ENCODE measurements at places on chromosomes 6 and 20.

GRCh38 chr20:63831646-63831992 is 555 bp upstream of the ZBTB46 start:
- no peak for DNase-seq

DNA sequence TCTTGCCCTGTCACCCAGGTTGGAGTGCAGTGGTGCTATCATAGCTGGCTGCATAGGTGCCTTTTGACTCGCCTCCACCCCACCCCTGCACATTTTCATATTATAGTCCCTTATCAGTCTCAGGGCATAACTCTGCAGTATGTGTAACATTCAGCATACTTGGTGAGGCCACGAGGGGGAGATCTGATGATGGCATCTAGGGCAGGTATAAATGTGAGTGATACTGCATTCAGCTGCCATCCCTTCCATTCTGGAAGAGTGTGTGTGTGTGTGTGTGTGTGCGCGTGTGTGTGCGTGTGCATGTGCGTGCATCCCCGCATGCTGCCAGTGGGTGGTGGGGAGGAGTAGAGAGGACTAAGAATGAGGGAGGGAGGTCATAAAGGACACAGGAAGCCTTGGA is 81.4 kb downstream of the JARID2 start:
- no peak for DNase-seq

GRCh38 chr6:49328051-49328744 is 134.9 kb downstream of the MMUT start:
- DNase-seq, result no peak

DNA sequence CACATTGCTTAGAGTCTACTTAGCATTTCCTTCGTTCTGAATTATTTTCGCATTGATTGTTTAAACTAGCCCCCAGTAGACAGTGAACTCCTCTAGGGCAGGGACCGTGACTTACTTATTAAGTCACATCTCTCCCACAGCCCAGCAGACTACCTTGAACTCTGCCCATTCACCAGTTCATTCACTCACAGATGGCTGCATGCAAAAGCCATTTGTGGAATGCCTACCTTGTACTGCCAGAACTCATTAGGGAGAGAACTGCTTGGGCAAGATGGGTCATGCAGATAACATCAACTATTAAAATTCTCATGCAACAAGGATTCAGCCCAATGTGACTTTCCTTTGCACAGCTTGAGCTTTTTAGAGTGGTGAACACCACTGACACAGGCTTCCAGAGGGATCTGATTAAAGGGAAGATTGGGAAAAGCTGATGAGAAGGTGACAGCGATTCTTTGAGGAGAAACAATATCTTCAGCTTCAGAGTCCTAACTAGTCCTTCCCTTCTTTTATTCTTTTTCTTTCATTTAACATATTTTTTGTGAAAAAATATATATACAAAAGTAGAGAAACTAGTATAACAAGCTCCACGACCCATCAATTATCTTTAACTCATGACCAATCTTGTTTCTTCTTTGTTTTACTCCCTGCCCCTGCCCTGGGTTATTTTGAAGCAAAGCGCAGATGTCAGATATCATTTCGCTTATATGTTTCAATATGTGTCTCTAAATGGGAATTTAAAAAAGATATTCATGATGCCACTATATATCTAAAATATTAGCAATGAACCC is 273.9 kb downstream of the CDC5L start:
- DNase-seq, result no peak

DNA sequence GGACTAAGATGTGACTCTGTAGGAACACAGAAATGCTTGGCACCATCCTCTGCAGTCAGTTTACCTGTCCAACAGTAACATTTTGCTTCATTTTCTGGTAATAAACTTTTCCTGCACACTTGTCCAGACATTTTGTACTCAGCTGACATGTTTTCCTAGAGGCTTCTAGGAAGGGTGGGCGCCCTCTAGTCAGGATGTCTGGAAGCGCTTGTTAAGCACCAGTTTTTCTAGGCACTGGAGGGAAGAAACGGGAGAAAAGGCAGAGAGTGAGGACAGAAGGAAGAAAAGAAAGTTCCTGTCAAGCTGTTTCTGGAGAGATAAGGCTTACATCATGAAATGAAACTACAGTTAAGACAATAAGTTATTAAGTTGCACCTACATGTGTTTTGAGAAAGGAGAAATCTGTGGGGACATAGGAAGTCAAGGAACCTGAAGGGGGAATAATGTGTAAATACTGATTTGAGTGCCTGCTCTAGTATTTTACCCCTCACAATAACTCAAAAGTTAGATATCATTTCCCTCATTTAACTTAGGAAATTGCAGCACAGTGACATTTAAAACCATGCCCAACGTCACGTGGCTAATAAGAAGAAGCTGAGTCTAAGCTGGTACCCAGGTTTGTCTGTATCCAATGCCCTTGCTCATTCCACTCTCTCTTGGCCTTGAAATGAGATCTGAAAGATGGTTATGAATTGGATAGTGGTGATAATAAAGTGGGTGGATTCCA is 42.7 kb upstream of the TNFRSF21 start:
- no peak for DNase-seq

GRCh38 chr20:5474646-5475550 is 158.1 kb upstream of the PROKR2 start:
- DNase-seq, result no peak

DNA sequence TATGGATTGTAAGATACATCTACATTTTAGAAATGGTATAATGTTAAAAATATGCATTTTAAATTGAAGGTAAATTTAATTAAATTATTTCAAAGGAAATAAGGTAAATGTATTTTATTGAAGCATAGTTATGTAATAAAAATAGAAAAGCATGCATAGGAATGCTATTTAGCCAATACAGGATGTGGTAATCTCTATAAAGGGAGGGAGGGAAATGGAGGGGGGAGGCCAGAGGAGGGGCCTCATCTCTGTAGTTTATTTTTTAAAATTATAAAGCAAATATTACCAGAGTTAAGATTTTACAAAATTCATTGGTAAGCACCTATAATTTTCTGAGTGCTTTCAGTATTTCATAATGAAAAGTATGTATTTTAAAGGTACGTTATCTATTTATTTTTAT is 27.2 kb downstream of the SLC16A10 start:
- no peak for DNase-seq

GRCh38 chr6:20013066-20013861 is 176.1 kb downstream of the ID4 start:
- no peak for DNase-seq

GRCh38 chr6:82955841-82956240 is 109.8 kb downstream of the UBE3D start:
- no peak for DNase-seq

DNA sequence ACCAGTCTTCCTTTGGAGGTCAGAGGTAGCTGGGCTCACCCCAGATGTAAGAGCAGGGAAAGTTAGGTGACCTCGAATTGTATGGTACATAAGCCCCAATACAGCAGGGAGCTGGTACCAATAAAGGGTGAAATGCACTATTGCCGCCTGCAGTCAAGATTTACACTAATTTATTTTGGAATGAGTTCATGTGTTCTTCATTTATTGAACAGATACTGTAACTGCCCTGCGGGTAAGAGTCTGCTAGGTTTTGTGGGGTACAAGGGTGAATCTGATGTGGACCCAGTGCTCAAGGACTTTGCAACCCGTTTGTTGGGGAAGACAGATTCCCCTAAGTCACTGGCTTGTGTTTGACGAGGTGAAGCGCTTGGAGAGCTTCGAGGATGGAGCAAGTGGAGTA is 2.5 kb upstream of the DNAJC5 start:
- no peak for DNase-seq

DNA sequence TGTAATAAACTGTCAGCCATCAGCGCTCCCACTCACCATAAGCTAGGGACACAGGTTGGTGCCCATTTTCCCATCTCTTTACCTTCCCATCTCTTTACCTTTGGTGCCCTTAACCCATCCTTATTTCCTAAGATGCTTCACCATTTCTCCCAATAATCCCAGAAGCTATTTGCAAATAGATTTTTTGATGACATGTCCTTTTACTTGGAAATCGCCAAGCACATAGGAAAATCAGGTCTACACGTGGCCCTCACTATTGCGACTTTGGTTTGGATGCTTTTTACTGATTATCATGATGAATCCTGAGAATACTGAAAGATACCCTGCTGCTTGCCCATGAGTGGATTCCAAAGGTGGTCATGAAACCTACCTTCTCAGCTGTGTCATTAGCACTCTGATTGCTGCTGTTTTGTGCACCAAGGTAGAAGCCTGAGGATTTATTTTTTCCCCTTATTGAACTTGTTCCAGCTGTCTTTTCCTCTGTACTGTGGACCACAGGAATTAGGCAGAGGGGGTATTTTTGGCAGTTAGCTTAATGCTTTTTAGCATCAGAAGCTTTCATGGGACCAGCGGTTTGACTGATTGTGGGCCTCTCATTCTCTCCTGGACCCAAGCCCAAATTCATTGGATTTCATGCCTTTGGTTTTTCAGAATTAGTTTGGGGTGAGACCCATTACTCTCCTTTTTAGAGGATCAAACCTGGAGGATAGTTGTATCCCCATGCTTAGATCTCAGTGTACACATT is 229.6 kb upstream of the RIN2 start:
- DNase-seq, result no peak

DNA sequence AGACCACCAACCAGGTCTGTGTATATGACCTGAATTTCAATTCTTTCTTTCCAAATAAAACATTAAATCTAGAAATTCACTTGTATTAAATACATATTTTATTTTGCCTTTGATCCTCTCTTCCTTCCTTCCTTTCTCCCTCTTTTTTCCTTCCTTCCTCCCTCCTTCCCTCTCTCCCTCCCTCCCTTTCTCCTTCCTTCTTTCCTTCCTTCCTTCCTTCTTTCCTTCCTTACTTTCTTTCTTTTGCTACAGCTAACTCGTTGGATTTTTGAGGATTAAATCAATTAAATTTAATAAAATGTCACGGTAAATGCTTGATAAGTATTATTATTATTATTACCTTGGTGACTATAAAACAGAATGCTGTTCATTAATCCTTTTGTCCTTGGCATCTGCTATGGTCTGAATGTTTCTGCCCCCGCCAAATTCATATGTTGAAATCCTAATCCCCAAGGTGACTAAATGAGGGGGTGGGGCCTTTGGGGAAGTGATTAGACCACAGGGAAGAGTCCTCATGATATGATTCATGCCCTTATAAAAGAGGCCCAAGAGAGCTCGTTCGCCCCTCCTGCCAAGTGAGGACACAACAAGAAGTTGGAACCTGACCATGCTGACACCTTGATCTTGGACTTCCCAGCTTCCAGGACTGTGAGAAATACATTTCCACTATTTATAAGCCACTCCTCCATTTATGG is 67.6 kb upstream of the BTBD3 start:
- no peak for DNase-seq

DNA sequence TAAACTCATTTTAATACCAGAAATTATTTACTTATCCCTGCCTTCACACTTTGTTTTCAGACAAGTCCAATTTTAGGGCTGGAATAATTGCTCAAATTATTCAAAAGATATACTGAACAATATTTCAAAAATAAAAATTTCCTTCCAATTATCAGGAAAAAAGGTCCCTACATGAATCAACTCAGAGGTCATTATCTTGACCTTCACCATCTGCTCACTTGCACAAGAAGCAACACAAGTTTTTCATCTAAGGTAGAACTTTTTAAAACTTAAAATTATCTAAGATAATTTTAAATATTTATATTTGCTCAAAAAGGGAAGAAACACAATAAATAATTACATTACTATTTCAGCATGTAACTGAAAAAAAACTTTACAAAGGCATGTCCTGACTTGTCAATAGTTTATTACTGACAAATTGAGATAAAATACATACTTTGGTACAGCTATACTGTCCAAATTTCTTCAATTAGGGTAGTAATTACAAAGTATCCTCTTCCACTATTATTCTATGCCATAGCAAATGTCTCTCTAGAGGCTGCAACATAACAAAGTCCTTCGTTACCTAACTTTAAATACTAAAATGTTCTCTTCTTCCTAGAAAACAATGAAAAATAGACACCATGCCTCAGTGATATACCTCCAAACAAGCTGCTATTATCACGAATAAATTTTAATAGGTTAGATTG is 2.4 kb downstream of the CEP85L start:
- DNase-seq, result no peak

GRCh38 chr6:14706378-14706929 is 539.4 kb upstream of the JARID2 start:
- DNase-seq, result no peak

DNA sequence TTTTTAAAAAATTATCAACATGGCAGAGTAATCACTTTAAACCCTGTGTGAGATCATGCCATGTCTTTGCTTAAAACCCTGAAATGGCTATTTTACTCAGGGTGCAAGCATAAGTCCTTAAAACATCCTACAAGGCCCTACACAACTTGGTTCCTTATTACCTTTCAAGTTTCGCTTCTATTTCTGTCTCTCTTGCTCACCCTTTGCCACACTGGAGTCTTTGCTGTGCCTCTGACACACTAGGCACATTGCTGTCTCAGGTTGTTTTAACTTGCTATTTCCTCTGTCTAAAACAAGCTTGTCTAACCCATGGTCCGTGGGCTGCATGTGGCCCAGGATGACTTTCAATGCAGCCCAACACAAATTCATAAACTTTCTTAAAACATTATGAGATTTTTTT is 55.6 kb downstream of the KIAA0408 start:
- no peak for DNase-seq

DNA sequence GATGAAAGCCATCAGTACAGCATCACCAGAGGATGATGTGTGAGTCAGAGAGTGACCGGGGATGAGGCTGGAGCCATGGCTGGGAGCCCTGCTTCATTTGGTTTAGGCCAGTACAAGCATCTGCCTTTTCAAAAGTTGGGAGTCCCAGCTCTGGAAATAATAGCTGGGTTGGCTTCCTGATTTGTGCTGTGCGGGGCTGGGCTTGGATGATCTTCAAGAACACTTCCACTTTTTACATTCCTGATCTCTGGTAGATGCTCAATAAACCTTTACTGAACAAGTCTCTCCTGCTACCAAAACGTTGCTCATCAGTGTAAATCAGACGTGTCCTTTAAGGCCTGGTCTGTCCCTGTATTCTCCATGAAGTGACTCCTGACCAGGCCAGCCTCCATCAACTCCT is 44.1 kb upstream of the ADGRF4 start:
- no peak for DNase-seq

DNA sequence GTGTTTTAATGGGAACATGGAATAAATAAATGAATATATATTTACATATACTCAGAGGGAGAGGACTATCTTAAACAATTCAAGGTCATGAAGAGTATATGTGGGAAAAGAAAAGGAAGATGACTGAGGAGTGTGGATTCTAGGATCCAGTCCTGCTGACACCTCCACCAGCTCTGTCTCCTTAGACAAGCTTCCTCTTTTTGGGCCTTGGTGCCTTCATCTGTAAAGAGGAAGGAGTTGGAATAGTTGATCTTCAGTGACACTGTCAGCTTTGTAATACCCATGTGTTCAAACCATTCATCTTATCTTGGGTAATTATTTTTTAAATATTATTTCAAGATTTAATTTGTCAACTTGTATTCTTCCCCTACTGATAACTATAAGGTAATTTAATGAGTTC is 338.0 kb downstream of the ADGRB3 start:
- DNase-seq, result no peak
